ENCODE measurements at places on chromosomes 5 and 9.

DNA sequence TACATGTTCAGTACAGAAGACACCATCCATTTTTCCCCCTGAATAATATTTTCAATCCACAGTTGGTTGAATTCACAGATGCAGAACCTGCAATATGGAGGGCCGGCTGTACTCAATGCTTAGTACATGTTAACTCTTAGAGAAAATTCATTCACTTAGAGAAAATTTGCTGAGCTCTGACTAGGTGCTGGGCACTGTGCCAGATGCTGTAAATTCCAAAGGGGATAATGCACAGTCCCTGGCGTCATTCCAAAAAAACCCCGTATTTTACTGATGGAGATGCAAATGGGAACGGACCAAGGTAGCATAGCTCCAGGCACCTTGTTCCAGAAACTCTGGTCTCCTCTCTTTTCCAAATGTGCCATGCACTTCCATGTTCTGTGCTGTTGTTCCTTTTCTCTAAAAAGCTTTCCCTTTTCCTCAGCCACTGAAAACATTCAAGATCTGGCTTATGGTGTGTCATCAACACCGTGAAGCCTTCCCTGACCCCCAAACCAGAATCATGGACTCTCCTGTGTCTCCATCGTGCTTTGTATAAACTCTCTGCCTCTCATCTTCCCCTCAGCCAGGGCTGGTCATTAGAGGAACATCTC is 55.7 kb upstream of the COL15A1 start:
- no peak overlapping the region for H3K4me3 ChIP-seq
- no peak for DNase-seq
- no peak overlapping the region for H3K27ac ChIP-seq
- peaks cover 53% of the 10 kb centered on the region for H3K27me3 ChIP-seq
- H3K4me1 ChIP-seq, result no peaks in the 10 kb centered on the region

- no peak overlapping the region for H3K4me3 ChIP-seq
- H3K36me3 ChIP-seq, result no peaks in the 10 kb centered on the region
- H3K27me3 ChIP-seq, result no peaks in the 10 kb centered on the region
- H3K4me1 ChIP-seq, result peaks cover 4% of the 10 kb centered on the region
- H3K27ac ChIP-seq, result no peak overlapping the region
- DNase-seq, result no peak
Observed at GRCh38 chr9:134168757-134169550, 4.6 kb upstream of the RNU6ATAC start.

- H3K4me1 ChIP-seq, result no peaks in the 10 kb centered on the region
- H3K4me3 ChIP-seq, result no peak overlapping the region
- peaks cover 4% of the 10 kb centered on the region for H3K36me3 ChIP-seq
- no peak overlapping the region for H3K27ac ChIP-seq
Observed at GRCh38 chr9:108640230-108640629, 215.6 kb downstream of the ACTL7B start.

DNA sequence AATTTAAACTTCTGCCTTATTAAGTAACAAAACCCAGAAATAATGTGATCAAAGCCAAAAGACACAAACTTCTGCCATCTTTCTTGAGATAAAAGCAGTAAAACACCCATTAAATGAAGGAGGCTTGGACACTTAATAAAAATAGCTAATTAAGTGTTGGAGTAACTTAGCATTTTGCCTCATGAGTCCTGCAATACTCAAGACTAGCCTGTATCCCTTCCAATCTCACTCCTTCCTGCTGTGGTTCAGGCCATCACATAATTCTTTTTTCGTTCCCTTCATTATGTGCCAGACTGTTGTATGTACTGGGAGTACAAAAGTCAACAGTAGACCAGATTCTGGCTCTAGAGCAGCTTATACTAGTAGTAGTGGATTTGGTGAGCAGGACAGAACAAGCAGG is 250.2 kb downstream of the NFIB start:
- H3K4me1 ChIP-seq, result no peaks in the 10 kb centered on the region
- no peaks in the 10 kb centered on the region for H3K27me3 ChIP-seq
- no peak overlapping the region for H3K27ac ChIP-seq

DNA sequence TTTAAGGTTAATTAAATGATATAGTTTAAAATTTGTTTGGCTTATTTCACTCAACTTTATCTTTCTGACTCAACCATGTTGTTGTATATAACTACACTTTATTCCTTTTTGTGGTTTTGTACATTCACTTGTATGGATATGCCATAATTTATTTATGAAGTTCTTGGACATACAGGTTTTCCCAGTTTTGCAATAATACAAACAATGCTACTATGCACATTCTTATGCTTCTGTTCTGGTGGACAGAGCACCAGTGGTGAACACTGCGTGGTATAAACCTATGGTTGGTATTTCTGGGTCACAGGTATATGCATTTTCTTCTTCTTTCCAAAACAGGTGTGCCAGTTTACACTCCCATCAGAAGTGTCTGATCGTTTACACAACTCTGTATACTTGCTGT is 35.7 kb upstream of the TRIM14 start:
- no peak for DNase-seq
- no peaks in the 10 kb centered on the region for H3K27me3 ChIP-seq
- H3K4me1 ChIP-seq, result peaks cover 17% of the 10 kb centered on the region
- no peak overlapping the region for H3K27ac ChIP-seq

DNA sequence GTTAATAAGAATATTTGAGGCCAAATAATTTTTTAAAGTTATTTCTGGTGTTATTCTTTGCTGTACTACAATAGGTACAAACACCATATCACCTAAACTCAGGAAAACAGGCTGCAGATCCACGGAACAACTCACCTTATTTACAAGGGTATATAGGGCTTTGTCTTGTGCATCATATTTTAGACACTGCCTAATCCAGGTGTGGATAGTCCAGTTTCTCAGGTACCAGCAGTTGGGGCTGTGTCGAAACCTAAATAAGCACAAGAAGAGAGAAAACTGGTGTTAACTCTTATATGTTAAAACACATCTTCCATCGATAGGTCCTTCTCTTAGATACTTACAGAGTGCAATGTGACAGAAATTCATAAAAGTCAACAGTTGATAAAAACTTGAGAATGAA is 82.2 kb downstream of the MRPS27 start:
- no peak overlapping the region for H3K4me3 ChIP-seq
- no peak for DNase-seq
- H3K36me3 ChIP-seq, result peaks cover 9% of the 10 kb centered on the region
- H3K27me3 ChIP-seq, result no peaks in the 10 kb centered on the region

GRCh38 chr5:143118222-143118621 is 285.3 kb downstream of the NR3C1 start:
- H3K4me3 ChIP-seq, result no peak overlapping the region
- no peaks in the 10 kb centered on the region for H3K27me3 ChIP-seq
- DNase-seq, result no peak
- H3K36me3 ChIP-seq, result peaks cover 7% of the 10 kb centered on the region
